Activated T-helper 17 cell treated with anti-CD3 and anti-CD28 coated beads, Interleukin-2, amount 50 U/mL, for 72 hours (primary cell): ENCODE measurements at places on chromosomes 5 and 9.

DNA sequence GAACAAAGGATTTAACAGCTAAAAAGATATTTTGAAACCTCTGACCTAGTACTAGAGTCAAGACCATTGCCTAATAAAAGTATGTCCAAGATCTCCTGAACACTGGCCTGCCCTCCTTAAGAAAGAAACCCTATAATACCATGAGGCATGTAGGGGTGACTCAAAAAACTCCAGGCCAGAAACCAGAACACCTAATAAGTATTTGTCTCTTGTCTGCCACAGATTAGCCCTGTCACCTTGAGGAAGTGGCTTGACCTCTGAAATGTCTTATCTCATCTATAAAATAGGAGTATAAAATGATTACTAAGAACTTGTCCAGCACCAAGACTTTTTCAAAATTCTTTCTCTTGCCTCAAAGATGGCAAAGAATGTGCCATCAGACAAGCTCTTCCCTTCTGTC lies 125.5 kb upstream of the RASGRF2 start:
- no peak for ATAC-seq

GRCh38 chr5:163535290-163535689 lies 29.9 kb downstream of the MAT2B start:
- ATAC-seq, result no peak

- no peak for ATAC-seq
Observed at GRCh38 chr9:22067196-22067595, 58.1 kb upstream of the CDKN2B start.

DNA sequence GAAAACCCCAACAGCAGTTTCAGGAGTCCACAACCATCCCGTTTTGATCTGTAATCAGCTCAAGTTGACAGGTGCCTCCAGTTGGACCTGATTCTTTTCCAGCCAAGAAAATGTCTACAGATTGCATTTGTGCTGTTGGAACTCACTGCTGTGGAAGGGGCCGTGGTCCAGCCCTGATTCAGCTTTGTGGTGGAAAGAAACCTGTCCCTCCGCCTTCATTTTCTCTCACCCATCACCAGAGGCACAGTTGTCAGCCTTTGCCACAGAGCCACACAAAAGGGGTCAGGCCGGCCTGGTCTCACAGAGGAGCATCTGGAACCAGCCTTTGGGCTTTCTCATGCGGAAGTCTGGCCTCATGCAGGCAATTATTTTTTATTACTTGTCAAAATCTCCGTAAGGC lies 483.6 kb downstream of the GADD45G start:
- ATAC-seq, result no peak

- ATAC-seq, result no peak
Observed at GRCh38 chr9:96006296-96006879, 130.9 kb downstream of the ERCC6L2 start.

DNA sequence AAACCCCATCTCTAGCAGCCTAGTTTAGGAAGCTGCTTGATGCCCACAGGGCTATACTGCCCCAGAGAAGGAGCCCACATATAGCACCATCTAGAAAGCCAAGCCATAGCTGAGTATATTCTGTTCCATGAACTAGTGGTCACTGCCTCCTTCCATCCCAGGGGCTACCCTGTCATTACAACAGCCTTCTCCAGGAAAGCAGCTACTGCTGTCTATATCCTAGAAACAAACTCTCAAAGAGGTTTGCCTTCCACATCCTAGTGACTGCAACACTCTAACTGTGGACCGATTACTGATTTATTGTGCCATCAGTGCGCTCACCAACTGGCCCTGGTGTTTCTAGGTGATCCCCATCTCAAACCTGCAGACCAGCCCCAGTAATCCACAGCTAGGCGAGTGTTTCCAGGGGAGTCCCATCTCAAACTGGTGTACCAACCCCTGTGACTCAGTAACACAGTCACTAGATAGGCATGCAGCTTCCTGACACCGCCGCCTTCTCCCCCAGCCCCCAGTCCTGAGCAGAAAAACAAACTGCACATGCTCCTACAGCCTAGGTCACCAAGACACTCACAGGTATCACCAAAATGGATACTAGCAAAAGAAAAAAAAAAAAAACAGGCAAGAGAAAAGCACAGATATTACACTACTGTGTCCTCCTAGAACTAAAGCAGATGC lies 14.8 kb downstream of the SPTLC1 start:
- ATAC-seq, result no peak
